ENCODE measurements at places on chromosomes 13 and 19.

- no peak for DNase-seq
Observed at GRCh38 chr13:92491839-92492238, 734.8 kb upstream of the GPC6 start.

- no peak for DNase-seq
Observed at GRCh38 chr13:32316028-32316339, 676 bp downstream of the BRCA2 start.

DNA sequence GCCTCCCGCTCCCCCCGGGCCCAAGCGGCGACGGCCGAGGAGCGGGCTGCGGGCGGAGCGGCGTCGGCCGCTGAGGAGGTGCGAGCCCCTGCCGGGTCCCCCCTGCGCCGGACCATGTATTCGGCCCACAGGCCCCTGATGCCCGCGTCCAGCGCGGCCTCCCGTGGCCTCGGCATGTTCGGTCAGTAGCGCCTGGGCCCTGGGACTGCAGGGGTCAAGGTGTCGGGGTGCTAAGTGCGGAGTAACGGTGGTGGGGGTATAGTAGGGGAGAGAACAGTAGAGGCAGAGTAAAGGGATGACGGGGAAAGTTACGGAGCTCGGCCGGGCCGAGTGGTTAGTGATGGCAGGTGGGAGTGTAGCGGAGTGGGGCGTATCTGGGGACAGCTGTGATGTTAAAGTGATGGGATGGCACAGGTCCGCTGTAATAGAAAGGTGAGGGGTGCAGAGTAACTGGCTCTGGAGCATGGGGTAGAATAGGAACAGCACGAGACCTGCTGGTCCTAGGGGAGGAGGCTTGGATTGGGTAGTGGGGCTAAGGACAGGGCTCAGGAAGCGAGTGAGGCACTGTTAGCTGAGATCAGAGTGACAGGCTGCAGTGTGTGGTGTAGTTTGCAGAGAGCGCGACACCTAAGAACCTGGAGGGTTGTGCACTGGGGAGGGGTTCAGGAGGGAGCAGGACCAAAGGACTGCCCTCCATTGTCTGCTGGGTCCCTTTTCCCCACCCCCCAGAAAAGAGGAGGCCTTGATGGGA lies 15.7 kb downstream of the CIC start:
- no peak for DNase-seq

GRCh38 chr19:55621673-55622231 lies 2.6 kb downstream of the ZNF784 start:
- DNase-seq, result no peak

- no peak for DNase-seq
Observed at GRCh38 chr13:34425327-34425949, 516.6 kb upstream of the NBEA start.

GRCh38 chr13:40172149-40172591 lies 494.3 kb downstream of the FOXO1 start:
- DNase-seq, result no peak

DNA sequence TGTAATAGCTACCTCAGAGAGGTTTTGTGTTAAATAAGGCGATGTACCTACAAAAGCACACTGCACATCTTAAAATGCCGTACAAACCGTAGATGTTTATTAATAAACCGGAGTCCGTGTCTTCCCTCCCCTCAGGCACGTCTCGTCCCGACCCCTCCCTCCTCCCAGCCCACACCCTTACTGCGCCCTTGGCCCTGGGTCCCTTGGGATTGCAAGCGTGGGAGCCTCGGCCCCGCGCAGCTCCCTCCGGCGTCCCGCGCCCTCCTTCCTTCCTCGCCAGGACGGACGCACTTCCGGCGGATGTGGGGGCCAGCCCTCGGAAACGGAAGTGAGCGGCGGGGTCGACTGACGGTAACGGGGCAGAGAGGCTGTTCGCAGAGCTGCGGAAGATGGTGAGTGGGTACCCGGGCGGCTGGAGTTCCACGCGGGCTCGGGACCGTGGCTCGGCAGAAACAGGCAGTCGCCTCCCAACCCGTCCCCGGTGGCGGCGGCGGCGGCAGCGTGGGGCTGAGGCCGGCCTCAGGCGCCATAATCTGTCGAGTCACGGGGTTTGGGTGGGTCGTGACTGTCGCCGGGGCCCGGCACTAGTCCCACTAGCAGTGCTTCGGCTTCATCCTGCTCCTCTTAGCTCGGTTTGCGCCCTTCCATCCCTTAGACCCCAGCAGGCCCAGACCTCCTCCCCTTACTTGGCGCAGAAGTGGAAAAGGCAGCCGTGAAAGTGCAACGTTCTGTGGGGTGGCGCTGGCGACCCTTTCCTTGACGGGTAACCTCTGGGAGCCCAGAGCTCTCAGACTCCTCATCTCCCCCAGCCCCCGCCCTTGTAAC lies at the start of gene POMP:
TSS of gene POMP (plus strand) at position 335 of the 825 bp plus-strand sequence. CDS start at position 390, 55 bp downstream.
- DNase-seq, result peak; percentile 86

GRCh38 chr19:45938733-45939319 lies 24.2 kb upstream of the NANOS2 start:
- DNase-seq, result no peak

DNA sequence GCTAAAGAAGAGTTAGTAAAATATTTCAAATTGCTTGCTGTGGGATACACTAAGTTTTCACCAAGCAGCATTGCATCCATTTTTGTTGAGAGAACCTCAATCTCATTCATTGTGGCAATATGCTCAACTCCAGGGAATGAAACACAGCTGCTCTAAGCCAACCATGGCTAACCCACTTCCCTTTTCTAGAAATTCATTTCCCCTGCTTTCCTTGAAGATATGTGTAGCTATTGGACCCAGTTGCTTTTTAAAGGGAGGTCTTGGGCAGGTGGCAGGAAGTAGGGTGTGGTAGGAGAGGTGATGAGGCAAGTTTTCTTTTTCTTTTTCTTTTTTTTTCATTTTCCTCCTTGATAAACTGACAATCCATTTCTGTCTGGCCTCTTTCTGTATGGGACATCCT lies 452.2 kb downstream of the FGF14 start:
- DNase-seq, result no peak

GRCh38 chr19:10368101-10368803 lies 12.1 kb downstream of the TYK2 start:
- no peak for DNase-seq

GRCh38 chr19:17506745-17507144 lies 4.7 kb upstream of the PGLS start:
- DNase-seq, result no peak

DNA sequence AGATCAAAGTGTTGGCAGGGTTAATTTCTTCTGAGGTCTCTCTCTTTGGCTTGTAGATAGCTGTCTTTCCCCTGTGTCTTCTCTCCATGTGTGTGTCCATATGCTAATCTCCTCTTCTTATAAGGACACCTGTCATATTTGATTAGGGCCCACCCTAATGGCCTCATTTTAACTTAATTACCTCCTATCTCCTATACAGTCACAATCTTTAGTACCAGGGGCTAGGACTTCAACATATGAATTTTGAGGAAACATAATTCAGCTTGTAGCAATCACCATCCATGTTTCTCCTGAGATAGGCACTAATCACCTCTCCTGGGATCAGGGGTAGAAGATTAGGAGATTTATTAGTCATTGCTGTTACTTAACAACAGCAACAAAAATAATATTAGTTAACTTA lies 196.1 kb upstream of the RXFP2 start:
- no peak for DNase-seq

GRCh38 chr19:4477034-4477801 lies 5.1 kb downstream of the HDGFL2 start:
- no peak for DNase-seq

- DNase-seq, result no peak
Observed at GRCh38 chr13:106351251-106351650, 184.2 kb downstream of the EFNB2 start.

GRCh38 chr19:3186160-3186688 lies 494 bp downstream of the NCLN start:
- no peak for DNase-seq

GRCh38 chr13:25816239-25816638 lies 235.6 kb downstream of the SHISA2 start:
- DNase-seq, result no peak

- no peak for DNase-seq
Observed at GRCh38 chr19:49906879-49907564, 10.3 kb upstream of the IL4I1 start.

Measured in CD4-positive, alpha-beta T cell treated with Interleukin-4 for 4 hours (primary cell).